ENCODE measurements at places on chromosomes 3 and 15. TPM values are rescaled to one million over a fixed set of nuclear protein-coding genes. Genes with fewer than 3 reads are reported as not detected.

The SOX14 gene
- total RNA-seq: not detected

The EFHB gene
- total RNA-seq: 0.35 TPM

The CHRD gene
- not detected for total RNA-seq

The CRABP1 gene
- not detected for total RNA-seq

The PARP6 gene
- 7.5 TPM for total RNA-seq

The KNL1 gene
- total RNA-seq: 20.0 TPM

The PYGO1 gene
- 0.49 TPM for total RNA-seq

The GRAMD1C gene
- total RNA-seq: 1.4 TPM

The HIGD2B gene
- not detected for total RNA-seq

The ZCWPW2 gene
- 1.7 TPM for total RNA-seq

The AP3B2 gene
- not detected for total RNA-seq

The FBXO45 gene
- total RNA-seq: 7.2 TPM

The MOBP gene
- total RNA-seq: not detected

The LAMB2 gene
- total RNA-seq: 112 TPM

The P2RY12 gene
- not detected for total RNA-seq

The GABRR3 gene
- total RNA-seq: not detected

The CPLX3 gene
- total RNA-seq: not detected

The GDPGP1 gene
- 3.4 TPM for total RNA-seq

The DNAH12 gene
- total RNA-seq: not detected

The THRB gene
- total RNA-seq: 2.8 TPM

The MUC13 gene
- total RNA-seq: not detected

The TIMP4 gene
- total RNA-seq: not detected

The SNAP23 gene
- total RNA-seq: 34.5 TPM

The CYP8B1 gene
- not detected for total RNA-seq

The ADCY5 gene
- not detected for total RNA-seq

The PPP4R2 gene
- total RNA-seq: 23.0 TPM

The OXTR gene
- total RNA-seq: 0.65 TPM

The TBC1D2B gene
- total RNA-seq: 15.9 TPM

The LRRK1 gene
- 7.0 TPM for total RNA-seq

The ZMYND10 gene
- total RNA-seq: 1.1 TPM

The DOCK3 gene
- total RNA-seq: 0.42 TPM

The ZNF148 gene
- 10.5 TPM for total RNA-seq

The CTDSPL gene
- 62.9 TPM for total RNA-seq

The THBS1 gene
- 613 TPM for total RNA-seq

The ARL6 gene
- 7.1 TPM for total RNA-seq

The CKMT1B gene
- total RNA-seq: 86.0 TPM

The STOML1 gene
- total RNA-seq: 11.8 TPM

The TUSC7 gene
- not detected for total RNA-seq

The MITF gene
- 5.3 TPM for total RNA-seq

The TMEM39A gene
- 29.1 TPM for total RNA-seq

The COMMD2 gene
- 22.0 TPM for total RNA-seq

The ZNF80 gene
- not detected for total RNA-seq

The POPDC2 gene
- total RNA-seq: 0.65 TPM

The EPB42 gene
- not detected for total RNA-seq

The SNX22 gene
- total RNA-seq: 0.05 TPM

The TBC1D5 gene
- total RNA-seq: 46.7 TPM

The MKRN3 gene
- total RNA-seq: 0.07 TPM

The IGSF11 gene
- 0.14 TPM for total RNA-seq

The STRC gene
- total RNA-seq: not detected

The CAMKV gene
- total RNA-seq: not detected

The CP gene
- 1.1 TPM for total RNA-seq

The CRYGS gene
- 0.23 TPM for total RNA-seq

The WWTR1 gene
- total RNA-seq: 35.9 TPM

The EXD1 gene
- total RNA-seq: not detected

The ZDHHC19 gene
- not detected for total RNA-seq
